GM12864 (cell line): ENCODE measurements at places on chromosomes 12 and 14.
A peak's percentile ranks its signal among the peaks of the same experiment; 100 is the strongest.

DNA sequence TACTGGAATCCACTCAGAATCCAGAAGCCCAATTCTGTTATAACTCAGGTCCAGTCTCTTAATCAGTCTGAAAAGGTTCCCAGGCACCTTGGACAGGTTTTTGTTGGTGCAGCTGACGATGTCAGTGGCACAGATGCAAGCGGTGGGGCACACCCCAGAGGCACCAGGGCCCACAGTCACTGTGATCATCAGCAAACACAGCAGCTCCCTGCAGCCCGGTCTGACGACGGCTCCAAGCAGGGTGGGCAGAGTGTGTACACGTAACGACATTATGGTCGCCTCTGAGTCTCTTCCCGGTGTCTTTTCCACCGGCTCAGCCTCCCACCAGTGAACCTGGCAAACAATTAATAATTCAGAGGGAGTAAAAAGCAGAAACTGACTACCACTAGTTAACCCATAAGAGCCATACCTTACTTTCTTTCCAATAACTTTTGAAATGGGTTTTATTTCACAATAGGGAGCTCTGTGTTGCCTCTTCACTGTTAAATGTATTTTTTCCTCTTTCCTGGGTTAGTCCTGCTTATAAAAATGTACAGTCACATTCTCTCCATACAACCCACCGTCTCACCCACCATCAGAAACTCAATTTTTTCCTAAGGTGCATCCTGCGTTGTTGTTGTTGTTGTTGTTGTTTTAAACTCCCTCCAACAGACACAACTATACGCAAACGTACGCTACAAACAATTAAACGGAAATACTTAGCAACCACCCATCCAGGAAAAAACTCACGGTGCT lies 521 bp upstream of the PCED1B start:
- DNase-seq: no peak

GRCh38 chr12:15227004-15227679 lies 5.9 kb upstream of the RERG start:
- DNase-seq: no peak

DNA sequence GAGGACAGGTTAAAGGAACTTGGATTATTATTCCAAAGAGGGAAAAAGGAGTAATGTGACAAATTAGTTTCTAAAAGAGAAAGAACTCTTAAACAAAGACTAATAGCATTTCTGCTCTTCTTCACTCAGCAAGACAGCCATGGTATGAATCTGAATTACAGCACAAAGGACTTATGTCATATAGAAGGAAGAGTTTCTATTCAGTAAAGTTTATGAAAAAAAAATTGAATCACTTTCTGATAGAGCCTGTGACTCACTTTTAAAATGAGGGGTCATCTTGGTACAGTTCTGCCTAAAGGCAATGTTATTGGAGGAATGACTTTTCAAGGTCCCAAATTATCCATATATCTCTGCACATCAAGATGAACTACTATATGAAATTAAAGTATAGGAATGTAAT lies 101.7 kb downstream of the DUSP6 start:
- DNase-seq: no peak

DNA sequence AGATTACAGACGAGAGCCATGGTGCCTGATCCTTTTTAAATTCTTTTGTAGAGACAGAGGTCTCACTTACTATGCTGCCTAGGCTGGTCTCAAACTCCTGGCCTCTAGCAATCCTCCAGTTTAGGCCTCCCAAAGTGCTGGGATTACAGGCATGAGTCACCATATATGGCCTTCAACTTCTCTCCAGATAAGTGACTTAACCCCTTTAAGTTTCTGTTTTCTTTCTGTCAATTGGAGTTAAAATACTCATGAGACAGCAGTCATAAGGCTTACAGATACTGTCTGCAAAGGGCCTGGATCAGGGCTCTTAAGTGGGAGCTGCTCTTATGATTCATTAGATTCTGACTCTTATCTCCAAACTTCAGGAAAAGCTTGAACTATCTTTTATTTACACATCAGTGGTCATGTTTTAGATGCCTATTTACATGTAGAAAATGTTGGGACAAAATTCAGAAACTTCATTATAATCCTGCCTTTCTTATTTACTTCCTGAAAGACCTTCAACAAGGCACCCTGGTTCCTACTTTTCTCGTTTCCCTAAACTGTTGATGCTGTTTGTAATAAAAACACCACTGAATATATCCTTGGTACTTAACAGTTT lies 271.5 kb upstream of the TBX3 start:
- DNase-seq: no peak

GRCh38 chr12:123131879-123132402 lies 18.9 kb downstream of the PITPNM2 start:
- no peak for DNase-seq

DNA sequence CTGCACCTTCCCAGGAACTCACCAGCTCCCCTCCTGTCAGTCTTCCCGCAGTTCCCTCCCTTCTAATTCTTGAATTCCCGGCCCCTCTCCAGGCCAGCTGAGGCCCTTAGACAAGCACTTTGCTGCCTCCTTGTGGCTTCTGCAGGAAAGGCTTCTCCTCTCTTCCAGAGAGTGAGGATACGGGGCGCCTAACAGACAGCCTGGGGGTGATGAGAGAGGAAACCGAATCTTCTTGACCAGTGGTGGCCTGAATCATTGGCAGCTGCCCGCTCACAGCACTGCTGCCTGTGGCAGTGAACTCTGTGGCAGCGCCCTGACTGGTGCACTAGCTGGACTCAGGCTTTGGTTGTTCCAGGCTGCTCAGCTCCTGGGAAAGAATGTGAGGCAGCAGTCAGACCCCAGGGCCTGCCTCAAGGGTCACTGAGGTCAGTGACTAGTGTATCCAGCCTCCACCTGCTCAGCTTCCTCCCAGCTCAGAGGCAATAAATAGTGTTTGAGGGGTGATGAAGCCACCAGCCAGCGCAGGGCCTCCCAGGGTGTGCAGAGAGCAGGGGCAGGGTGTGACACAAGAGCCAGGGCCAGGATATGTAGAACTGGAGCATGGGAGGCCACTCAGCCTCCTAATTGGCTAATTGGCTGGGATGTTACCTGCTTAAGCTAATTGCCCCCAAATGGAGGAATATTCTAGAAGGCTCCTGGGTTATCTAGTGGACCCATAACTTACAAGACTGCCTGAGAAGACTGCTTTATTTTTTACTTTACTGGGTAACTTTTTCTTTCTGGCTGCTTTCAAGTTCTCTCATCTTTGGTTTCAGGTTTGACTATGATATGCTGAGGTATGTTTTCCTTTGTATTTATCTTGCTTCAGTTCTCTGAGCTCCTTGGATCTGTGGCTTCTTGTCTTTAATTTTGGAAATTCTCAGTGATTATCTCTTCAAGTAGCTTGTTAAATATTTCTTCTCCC lies 12.9 kb upstream of the MCRS1 start:
- DNase-seq: peak; percentile 30

GRCh38 chr12:106131676-106132075 lies 7.1 kb downstream of the NUAK1 start:
- DNase-seq: no peak

DNA sequence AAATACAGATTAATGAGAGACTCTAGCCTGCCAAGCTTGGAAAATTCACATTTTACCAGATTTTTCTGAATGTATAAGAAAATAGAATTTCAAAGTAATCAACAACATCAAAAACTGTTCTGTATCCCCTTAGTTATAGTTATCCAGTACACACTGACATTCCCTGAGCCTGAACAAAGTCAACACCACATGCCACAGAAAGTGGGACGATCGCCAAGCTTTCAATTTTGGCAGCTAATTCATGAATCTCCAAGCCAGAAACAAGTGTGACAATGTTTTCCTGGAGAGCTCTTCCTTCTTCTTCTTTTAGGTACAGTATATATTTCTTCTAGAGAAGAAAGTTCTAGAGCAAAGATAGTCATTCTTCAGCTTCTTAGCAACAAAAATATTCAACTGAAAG lies 290.2 kb downstream of the PRKD1 start:
- DNase-seq: no peak

DNA sequence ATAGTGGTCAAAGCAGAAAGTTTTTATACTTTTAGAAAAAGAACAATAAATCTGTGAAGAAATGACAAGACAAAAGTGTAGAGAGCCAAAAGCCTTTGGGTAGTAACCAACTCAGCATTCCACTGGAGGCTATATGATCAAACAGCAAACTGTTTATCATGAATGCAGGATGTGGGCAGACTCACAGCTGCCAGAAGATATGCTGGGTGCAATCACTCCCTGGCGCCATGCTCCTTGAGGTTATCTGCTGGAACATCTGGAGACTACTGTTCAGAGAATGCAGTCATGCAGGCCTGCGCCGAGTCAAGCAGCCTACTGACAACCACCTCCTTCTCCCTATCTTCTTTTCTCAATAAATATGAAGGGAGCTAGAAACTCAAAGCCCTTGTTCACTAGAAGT lies 49.0 kb upstream of the SLC8A3 start:
- no peak for DNase-seq

GRCh38 chr12:3744229-3744901 lies 8.5 kb downstream of the CRACR2A start:
- no peak for DNase-seq

- DNase-seq: no peak
These were observed 6.7 kb downstream of the HOXC5 start for GRCh38 chr12:54039417-54040147.

DNA sequence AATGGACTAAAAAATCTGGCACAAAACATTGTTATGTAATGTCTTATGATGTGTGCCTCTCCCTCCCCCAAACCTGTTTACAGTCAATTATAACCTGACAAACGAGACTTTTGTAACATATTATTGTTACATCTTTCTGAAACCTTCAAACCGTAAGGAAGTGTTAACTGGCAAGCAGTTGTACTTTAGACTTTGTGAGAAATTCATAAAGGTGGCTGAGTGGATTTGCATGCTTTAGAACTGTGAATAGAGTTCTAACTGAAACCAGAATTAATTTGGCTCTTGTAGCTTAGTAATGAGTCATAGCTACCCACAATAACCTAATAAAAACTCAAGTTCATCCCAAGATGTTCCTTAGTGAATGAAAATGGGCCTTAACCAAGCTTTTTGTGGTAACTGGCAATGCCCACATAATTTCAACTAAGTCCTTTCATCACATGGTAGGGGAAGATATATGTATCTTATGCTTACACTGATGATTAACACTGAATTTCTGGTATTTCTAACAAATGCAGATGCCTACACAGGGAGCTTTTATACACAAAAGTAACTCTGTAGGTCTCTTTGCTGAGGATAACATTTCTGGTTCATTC lies 29.7 kb downstream of the RAD9B start:
- DNase-seq: peak; percentile 80

DNA sequence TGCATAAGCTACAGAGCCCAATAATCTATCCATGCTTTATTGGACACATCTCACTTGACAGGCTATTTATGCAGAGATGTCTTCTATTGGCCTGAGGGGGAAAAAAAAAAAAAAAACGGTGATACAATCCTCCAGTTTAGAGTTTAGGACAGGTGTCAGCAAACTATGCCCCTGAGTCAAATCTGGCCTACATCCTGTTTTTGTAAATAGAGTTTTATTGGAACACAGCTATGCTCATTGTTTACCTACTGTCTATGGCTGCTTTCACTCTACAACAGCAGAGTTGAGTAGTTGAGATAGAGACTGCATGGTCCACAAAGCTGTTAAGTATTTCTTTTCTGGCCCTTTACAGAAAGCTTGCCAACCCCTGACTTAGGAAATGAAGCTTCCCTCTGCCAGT lies 403.1 kb downstream of the C12orf75 start:
- no peak for DNase-seq

GRCh38 chr14:43005807-43006206 lies 1399.1 kb downstream of the LRFN5 start:
- DNase-seq: no peak

- no peak for DNase-seq
These were observed 319.0 kb upstream of the RTL1 start for GRCh38 chr14:101222362-101223070.

DNA sequence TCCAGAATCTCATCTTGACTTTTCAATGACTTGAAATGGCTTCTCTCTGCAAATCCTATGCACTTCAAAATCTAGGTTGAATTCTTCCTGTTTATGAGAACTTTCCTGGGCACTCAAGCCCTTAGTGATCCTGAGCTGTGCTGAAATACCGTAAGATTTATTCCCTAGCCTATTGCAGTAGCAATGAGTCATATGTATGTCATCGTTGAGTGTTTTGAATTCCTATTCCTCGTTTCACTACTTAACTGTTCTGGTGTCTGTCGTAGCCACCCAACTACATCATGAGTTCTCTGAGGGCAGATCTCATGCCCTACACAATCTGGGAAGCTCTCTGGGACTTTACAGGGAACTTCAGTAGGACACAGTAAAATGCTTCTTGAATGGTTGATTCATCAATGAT lies 190.8 kb upstream of the TMEM132C start:
- DNase-seq: no peak

DNA sequence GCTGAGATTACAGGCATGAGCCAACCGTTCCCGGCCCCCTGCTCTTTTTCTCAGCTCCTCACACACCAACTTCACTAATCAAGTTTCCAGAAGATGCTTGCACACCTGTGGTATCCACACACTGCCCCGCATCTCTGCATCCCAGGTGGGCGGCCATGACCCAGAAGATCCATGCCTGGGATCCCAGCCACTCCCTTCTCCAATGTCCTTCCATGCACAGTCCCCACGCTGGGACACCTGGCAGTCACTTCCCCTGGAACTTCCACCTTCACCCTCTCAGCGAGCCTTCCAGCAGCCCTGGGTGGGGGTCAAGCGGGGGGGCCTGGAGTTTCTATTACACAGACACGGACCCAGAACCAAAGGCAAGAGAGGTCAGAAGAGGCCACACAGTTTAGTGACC lies 107.8 kb downstream of the CALM1 start:
- DNase-seq: no peak

DNA sequence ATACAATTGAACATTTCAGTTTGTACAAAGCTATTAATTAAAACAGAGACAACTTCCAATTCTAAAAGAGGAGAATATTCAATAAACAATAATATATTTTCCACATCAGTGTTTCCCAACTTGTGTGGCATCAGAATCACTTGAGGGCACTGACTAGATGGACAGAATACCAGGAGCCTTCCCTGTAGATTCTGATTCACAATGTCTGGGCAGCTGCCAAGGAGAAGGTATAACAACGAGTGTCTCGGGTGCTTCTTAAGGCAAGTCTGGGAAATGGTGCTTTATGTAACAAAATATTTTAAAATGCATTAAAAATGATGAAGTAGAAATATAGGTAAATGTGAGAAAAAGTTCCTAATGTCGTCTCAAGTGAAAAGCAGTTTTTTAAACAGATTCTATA lies 26.2 kb downstream of the GALC start:
- DNase-seq: no peak
